ENCODE measurements at places on chromosomes 2 and 18.
A peak's percentile ranks its signal among the peaks of the same experiment; 100 is the strongest.

GRCh38 chr2:38500283-38500634, 102.5 kb downstream of the HNRNPLL start:
- DNase-seq, result no peak

DNA sequence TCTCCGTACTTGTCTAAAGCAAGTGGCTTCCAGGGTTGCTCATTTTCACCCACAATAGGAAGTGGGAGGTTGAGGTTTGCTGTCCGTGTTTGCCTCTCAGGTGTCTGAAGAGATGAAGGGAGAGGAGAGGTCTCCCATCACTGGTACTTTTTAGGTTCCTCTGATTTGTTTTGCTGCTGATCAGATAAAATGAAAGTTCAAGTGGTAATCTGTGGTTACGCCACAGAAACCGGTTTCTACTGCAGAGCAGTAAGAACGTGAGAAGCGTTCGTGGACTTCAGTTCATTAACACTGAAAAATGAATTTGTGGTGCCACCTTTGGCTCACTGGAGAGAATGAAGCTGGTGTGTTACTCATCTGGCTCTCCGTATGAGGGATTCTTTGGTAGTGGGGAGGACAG, 118.2 kb downstream of the GBX2 start:
- no peak for DNase-seq

GRCh38 chr2:71995067-71995665, 152.5 kb downstream of the CYP26B1 start:
- DNase-seq, result peak; percentile 53

DNA sequence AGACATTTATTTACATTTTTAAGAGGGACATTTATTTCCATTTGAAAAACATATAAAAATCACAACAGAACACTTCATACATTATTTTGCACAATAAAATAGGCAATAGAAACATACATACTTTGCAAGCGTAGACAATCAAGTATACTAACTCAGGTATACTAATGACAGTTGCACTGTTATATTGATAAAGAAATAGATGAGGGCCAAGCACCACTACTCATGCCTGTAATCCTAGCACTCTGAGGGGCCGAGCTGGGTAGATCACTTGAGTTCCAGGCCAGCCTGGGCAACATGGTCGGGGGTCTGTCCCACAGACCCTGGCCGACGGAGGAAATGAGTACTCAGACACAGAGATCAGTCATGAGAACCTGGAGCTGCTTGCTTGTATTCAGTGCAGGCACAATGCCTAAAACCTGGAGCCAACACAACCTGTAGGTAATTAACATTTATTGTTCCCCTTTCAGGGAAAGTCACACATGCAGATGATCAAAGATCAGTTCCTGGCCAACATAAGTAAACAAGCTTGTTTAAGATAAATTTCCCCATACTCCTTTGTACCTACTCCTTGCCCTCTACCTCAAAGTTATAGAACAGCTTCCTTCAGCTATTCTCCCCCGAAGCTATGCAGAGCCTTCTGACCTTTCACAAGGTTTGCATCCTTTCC, 1960.2 kb downstream of the SUCLG1 start:
- no peak for DNase-seq

- peak; percentile 81 for DNase-seq
Observed at GRCh38 chr18:22223254-22223964, 54.0 kb downstream of the GATA6 start.

- DNase-seq, result peak; percentile 89
Observed at GRCh38 chr2:219387306-219388120, at the start of gene DNPEP. Gene DNPEP, minus strand, starts transcription at chr2:219387912. Its CDS starts 118 bp downstream, at chr2:219387794.

DNA sequence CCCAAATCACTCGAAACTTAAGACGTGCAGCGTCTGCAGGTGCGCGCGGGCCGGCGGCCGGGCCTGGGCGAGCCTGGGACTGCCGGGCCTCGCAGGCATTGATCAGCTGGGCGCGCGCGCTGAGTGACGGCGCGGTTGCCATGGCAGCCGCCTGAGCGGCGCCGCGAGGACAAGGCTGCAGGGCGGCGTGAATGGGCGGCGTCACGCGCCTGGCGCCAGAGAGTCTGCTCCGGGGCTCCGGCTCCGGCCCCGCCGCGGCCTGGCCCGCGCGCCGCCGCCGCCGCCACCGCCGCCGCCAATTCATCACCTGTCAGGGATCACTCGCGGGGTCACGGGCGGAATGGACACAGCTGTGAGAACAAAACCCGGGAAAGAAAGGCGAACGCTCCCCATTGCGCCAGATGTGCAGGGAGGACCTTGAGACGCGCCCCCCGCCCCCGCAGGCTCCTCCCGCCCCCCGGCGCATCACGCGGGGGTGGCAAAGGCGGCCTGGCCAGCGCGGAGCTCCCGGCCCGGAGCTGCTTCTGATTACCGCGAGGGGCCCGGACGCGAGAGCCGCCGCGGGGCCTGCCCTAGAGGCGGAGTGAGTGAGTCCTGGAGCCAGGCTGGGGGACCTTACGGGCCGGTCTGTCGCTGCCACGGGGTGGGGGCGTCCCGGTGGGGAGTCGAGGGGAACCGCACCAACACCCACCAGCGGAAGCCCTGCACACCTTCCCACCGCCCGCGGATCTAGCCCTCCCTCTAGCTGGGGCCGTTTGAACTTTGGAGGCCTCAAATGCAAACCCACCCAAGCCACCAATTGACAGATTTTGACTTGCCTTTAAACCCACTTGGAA, 2.9 kb upstream of the ID2 start:
- peak; percentile 100 for DNase-seq

DNA sequence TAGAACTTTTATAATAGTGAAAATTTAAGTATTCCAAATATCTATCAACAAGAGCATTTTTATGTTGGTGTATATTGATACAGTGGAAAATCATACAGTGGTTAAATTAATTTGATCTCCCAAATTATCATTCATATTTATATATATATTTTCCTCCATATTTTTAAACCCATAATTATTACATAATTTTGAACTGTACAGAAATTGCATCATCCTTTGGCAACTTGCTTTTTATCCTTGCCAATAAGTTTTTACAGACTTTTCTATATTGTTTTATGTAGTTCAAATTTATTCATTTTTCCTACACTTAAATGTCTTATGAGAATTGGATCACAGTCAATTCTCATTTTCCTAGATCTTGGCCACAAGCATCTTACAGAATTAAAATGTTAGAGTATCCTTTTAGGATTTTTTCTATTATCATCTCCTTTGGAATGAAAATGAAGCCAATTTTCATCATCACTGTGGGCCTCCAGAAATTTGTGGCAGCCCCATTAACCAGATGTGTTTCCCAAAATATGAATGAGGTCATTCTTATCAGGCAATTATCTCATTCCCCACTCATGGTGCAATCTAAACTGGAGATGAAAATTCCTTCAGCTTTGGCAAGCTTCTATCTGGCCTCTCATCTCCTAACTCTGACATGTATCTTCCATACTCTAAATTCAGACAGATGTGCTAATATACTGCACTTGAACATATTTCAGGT, 94.2 kb upstream of the DLGAP1 start:
- no peak for DNase-seq

GRCh38 chr2:121776885-121777698, 21.6 kb downstream of the TSN start:
- DNase-seq, result no peak

DNA sequence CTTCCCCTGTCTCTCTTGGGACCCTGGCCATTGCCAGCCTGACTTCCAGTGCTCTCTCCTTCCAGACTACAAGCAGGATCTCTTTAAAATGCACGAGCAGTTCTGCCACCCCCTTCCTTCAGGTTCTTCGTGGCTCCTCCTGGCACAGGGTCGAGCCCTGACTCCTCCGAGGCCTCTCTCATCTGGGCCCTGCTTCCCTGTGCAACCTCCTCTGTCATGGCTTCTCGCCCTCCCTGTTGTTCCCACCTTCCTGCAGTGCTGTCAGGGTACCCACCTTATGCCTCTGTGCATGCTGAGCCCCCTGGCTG, 56.7 kb upstream of the RPL31 start:
- DNase-seq, result no peak

- no peak for DNase-seq
Observed at GRCh38 chr2:24923106-24923505, 3.1 kb upstream of the ADCY3 start.

GRCh38 chr2:54572262-54572635, 116.1 kb downstream of the SPTBN1 start:
- DNase-seq, result peak; percentile 72

All from NCI-H146 (cell line).